Right cardiac atrium (tissue), 5 donors: ENCODE measurements at places on chromosomes 16 and 17.

GRCh38 chr16:67277999-67278772 is 1.1 kb upstream of the PLEKHG4 start:
- DNase-seq: no peak

DNA sequence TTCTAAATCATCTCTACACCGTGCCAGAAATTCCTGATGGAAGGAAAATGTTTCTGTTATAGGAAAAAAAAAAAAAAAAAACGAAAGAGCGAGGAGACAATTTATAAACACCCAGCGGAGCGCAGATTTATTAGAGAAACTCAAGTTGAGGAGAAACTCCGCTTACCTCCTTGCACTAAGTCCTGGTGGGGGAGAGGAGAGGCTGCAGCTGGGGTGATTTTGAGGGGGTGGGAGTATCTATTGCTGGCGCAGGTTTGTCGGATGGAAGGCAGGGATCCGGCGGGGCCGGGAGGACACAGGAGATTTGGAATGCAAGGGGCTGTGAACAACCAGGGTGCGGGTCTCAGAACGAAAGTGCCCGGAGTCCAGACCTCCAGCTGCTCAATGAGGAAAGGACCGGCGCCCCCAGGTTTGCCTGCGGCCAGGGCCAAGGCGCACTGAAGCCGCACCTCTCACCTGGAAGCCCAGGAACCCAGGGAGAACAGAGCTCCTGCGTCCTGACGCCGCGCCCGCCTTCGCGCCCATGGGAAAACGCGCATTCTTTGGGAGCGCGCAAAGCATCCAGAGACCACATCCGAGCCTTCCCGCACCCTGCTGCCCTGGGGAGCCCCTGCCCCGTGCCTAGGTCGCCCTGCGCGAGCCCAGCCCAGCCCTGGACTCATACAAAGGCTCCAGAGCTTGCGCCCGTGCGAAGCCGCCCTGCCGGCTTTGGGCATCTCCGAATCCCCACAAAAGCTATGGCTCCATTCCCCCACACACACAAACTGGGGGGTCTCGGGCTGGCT is 2.6 kb upstream of the HOXB8 start:
- DNase-seq: no peak

DNA sequence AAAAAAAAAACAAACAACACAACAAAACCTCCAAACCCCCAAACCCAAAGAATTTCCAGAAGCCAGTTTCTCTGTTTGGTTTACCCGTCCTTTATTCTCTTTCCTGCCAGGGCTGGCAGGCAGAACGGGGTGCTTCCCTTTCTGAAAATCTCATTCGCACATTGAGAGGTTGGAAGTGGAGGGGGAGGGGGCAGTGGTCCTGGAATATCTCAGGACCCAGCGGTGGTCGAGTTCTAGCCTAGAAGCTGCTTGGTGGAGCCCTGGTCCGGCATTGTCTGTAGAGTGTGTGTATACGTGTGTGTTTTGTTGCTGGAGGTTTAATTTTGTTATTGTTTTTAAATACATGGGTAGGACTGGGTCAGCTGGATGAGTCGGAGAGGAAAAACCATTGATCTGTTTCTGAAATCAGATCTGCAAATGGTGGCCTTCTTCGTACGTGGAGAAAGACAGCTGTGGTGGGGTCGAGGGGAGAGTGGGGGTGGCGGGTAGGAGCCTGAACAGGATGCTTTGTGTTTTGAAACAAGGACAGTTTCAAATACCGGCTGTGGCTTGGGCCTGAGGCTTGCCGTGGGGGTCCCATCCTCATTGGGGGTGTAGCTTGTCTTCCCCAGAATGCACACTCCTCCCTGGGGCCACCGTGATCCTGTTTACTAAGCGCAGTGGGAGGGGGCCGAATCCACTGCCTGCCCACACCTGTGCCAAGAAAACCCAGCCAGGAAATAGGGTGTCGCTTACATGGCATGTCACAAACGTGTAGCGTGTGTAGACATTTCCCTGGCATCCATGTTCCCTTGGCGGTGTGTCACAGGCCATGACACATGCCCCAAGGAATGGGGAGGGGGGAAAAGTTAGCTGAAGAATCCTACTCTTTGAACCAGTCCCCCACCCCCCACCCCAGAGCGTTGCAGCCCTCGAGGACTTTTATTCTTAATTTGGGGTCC is 1.6 kb downstream of the CMIP start:
- DNase-seq: no peak

GRCh38 chr17:39599665-39600231 is 8.0 kb downstream of the NEUROD2 start:
- DNase-seq: no peak

- no peak for DNase-seq
These were observed 34.5 kb downstream of the YWHAE start for GRCh38 chr17:1365445-1366039.

- DNase-seq: no peak
These were observed 57.2 kb downstream of the SOCS1 start for GRCh38 chr16:11198828-11199227.

GRCh38 chr16:78762222-78762621 is 662.8 kb downstream of the WWOX start:
- DNase-seq: no peak

- no peak for DNase-seq
These were observed 4.8 kb upstream of the MAPT start for GRCh38 chr17:45889579-45889978.

DNA sequence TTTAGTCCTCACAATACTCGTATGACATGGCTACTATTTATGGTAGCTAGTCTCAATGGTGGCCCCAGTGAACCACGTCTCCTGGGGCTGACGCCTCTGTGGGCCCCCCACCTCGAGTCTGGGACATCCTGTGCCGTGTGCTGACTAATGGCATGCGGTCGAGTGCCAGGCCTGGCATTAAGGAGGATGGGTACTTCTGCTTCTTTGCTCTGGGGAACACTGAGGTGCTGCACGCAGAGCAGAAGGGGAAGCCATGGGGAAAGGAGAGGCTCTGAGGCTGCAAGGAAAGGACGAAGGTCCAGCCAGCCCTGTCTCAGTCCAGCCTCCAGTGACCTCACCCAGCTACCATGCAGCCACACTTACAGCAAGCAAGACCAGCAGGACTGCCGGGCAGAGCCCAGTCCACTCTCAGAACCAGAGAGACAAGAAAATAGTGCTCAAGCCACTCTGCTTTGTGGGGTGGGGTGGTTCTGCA is 5.7 kb upstream of the MPRIP start:
- peak; percentile 48 for DNase-seq

DNA sequence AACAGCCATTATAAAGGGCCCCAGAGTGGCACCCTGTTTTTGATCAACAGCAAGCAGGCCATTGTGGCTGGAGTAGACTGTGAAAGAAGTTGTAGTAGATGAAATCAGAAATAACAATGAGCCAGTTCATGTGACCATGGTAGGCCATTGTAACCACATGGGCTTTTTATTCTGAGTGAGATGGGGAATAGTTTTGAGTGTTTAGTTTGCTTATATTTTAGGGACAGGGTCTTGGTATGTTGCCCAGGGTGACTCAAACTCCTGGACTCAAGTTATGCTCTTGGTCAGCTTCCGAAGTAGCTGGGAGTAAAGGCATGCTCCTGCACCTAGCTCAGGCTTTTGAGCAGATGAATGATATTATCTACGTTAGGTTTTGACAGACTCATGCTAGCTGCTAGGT is 12.0 kb downstream of the CBFB start:
- DNase-seq: no peak

- DNase-seq: no peak
These were observed 9.4 kb downstream of the SCPEP1 start for GRCh38 chr17:56987283-56987834.

DNA sequence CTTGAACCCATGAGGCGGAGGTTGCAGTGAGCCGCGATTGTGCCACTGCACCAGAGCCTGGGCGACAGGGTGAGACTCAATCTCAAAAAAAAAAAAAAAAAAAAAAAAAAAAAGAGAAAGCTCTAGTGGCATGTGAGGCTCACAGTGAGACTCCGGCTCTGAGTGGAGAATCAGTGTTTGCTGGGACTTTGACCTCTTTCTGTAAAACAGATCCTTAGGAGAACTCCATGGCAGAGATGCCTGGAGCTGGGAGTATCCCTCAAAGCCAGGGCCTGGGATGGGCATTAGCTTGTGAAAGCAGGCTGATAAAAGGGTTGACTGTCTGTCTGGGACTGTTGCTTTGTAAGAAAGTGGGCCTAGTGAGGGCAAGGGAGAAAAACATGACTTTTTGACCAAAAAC is 46.4 kb downstream of the ZNF207 start:
- DNase-seq: no peak

DNA sequence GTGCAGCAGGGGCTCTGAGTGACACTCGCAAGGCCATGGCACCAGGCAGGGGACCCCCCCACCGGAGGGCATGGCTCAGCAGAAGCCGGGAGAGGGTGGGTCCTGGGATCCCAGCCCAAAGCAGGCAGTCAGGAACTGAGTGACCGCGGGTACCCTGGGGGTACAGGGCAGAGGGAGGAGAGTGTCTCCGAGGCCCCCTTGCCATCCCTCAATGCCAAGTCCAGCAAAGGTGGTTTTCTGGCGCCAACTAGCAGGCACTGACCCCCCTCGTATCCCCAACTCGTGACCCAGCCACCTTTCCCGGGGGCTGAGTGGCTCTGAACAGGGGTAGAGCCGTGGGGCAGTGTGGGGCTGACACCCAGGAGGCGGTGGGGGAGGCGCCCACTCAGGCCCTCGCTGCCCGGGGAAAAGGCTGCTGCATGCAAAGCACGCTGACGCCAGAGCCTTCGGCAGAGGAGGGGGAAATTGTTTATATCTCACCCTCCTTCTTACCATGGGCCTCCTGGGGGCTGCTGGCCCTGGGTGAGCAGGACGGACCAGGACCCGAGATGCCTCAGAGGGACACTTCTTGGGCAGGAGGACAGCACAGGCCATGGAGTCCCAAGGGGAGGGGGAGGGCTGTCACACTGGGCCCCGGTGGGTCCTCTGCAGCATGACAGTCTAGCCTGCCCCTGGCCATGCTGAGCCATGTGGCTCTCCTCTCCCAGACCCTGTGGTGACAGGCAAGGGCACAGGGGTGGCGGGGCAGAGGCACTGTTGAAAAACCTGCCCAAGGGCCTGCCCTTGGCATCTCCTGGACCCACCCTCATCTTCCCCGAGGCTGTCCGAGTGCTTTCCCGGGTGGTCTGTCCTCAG is 14.6 kb upstream of the ENPP7 start:
- DNase-seq: no peak

GRCh38 chr16:23160082-23160481 is 10.8 kb upstream of the USP31 start:
- DNase-seq: no peak

DNA sequence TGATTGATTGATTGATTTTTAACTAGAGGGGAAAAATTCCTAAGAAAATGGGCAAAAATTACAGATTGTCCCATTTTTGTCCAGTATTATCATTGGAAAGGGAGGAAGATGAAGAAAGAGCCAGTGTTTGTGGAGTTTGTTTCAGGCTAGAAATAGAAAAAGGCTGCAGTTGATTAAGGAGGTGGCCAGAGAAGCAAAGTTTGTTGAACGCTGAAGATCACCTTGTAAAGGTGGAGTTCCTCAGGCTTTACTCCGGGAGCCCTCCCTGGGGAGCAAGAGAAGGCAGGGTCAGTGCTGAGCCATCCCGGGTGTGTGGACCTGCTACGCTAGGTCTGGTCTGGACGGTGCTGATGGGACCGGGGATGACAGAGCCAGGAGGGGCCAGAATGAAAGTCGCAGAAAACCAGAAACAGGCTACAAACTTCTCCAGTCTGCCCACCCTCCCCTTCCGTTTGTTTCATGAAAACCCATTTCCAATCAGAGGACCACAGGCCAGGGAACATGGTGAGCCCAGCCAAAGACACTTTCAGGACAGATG is 222.6 kb upstream of the FOXF1 start:
- no peak for DNase-seq

DNA sequence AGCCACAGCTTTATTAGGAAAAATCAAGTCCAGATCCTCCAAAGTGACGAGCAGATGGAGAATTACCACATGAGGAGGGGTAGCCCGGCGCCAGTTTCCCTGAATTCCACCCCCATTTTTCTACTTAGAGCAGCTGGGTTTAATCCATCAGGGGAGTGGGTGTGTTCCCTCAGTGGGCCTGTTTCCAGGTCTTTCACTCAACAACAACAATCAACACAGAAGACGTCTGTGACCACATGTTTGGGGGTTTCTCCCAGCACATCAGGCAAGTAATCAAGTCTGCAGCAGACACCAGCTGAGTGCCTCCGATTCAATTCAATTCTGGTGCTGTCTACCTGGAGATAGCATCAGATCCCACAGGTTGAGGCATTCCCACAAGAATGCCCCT is 6.8 kb downstream of the SLC6A2 start:
- no peak for DNase-seq

GRCh38 chr16:70610273-70611223 is 35.8 kb upstream of the IL34 start:
- no peak for DNase-seq

- no peak for DNase-seq
These were observed 2.5 kb downstream of the DUSP14 start for GRCh38 chr17:37492167-37492566.

DNA sequence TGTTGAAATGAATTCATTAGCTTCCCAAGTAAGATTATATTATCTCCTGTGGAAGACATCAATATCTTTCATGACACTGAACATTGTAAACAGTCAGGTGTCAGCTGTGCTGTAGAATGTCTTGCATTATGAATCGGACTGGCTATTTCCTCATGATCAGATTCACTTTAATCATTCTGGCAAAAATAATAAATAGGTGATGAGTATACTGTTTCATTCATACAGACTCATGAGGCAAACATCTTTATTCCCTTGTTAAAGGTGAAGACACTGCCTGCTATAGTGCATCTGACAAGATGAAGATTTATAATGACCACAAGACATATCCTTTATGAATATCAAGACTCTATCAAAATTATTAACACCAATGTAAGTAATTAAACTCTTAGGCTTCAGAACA is 51.3 kb upstream of the ARL6IP1 start:
- no peak for DNase-seq

GRCh38 chr16:31179747-31180459 is at the start of gene FUS:
TSS of gene FUS (plus strand) at chr16:31180139. CDS start at chr16:31180215, 76 bp downstream.
- peak; percentile 91 for DNase-seq

DNA sequence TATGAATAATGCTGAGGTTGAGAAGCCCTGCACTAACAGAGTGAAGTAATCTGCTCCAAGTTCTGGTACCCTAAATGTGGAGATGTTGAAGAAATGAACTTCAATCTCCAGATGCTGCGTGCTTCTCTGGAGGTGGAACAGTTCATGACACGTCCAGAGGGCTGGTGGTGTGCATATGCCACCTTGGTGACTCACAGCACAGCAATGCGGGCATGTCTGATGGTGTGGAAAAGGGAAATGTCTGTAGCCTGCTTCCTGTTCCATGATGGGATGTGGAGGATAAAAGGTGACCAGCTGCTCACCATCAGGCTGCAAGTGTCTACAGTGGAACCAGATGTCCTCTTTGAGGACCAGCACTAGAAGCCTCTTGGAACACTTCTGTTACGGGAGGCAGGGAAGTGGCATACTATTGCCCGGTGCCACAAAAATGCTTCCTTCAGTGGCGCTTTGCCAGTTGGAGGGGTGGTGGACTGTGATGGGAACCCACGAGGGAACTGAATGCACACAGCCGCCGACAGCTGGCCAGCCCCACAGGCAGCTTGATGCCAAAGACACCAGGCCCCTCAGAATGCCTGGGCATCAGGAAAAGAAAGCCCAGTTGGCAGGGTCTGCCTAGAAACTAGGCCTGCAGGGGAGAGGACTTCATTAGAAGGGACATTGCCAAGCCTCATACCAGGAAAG is 19.9 kb downstream of the SNX11 start:
- no peak for DNase-seq

- DNase-seq: no peak
These were observed 140.2 kb downstream of the MSI2 start for GRCh38 chr17:57396511-57396921.
